ENCODE measurements at places on chromosomes 12 and 14.

DNA sequence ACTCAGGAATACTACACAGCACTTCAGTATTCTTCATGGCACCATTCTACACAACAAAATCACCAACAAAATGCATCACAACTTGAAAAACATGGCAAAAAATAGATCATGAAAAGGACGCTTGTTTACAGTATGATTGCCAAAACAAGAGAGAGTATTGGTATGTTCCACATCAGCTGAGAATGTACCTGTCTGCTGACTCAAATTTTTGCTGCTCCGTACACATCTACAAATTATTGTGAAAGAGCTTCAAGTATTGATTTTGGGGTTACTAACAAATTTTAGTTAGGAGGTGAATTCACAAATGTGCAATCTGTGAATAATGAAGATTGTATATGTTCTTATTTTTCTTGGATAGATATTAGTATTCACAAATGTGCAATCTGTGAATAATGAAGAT, 105.4 kb downstream of the GPHN start:
- H3K4me3 ChIP-seq = no peak overlapping the region
- no peaks in the 10 kb centered on the region for H3K27me3 ChIP-seq
- H3K27ac ChIP-seq = no peak overlapping the region
- no peak for DNase-seq
- no peaks in the 10 kb centered on the region for H3K36me3 ChIP-seq
- H3K4me1 ChIP-seq = peaks cover 13% of the 10 kb centered on the region

GRCh38 chr12:98924-99352, 32.4 kb downstream of the IQSEC3 start:
- peaks cover 9% of the 10 kb centered on the region for H3K27me3 ChIP-seq
- H3K36me3 ChIP-seq = no peaks in the 10 kb centered on the region
- H3K4me1 ChIP-seq = no peaks in the 10 kb centered on the region
- H3K4me3 ChIP-seq = no peak overlapping the region

DNA sequence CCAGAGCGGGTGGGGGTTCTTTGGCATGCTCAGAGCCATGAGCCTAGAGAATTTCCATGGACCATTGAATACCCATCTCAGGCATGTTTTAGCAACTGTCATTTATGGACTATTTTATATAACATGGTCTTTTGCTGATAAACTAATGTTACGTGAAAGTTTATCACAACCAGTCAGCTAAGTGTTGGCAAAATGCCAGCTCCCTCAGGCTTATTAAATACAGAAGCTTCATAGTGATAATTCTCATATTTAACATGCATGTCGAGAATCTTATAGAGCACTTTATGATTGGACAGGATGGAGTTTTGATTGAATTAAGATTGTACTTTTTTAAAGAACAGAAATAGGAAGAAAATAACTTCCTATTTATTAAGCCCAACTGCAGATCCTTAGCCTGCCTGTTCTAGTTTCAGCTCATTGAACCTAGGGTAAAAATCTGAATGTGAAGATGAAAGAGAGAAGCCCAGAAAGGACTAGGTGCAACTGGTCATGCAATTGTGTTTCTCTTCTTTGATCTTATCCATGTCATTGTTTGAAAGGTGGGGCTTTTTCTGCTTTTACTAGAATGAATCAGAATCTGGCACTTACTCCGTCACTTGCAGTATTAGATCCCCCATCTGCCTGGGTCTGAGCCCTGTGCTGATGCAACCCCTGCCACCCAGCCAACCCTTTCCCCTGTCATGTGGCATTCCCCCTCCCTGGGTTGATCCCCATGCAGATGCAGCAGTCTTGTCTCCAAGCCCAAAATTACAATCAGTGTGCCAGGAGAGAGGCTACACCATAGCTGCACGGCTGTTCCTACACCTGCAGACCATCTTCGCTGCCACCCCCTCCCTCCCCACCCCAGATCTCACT, 134.6 kb upstream of the EVL start:
- H3K27me3 ChIP-seq = peaks cover 4% of the 10 kb centered on the region
- H3K4me1 ChIP-seq = no peaks in the 10 kb centered on the region
- no peaks in the 10 kb centered on the region for H3K36me3 ChIP-seq

GRCh38 chr14:83289896-83290295, 1756.2 kb upstream of the SEL1L start:
- H3K27ac ChIP-seq = no peak overlapping the region
- H3K36me3 ChIP-seq = no peaks in the 10 kb centered on the region
- no peaks in the 10 kb centered on the region for H3K4me1 ChIP-seq
- no peaks in the 10 kb centered on the region for H3K27me3 ChIP-seq
- no peak for DNase-seq
- no peak overlapping the region for H3K4me3 ChIP-seq

GRCh38 chr14:91144425-91145145, 30.7 kb downstream of the DGLUCY start:
- H3K4me1 ChIP-seq = peaks cover 55% of the 10 kb centered on the region
- no peak for DNase-seq
- H3K27ac ChIP-seq = peak overlapping the region; percentile 47

DNA sequence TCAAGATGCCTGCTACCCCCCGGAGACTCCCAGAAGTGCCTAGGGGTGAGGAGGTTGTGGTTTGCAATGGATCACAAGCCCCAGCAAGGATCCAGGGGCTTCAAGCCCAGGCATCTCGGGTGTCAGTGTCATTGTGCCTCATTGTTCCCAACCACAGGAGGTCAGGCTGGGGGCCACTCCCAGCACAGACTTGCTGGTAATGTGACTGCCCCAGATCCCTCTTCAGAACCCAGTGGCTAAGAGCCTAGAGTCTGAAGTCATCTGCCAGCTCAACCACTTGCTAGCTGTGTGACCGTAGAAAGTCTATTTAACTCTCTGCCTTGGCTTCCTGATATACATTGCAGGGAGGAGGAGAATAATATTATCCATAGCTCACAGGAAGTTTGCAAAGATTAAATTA, 7.7 kb upstream of the ASB2 start:
- H3K4me3 ChIP-seq = no peak overlapping the region
- H3K27ac ChIP-seq = no peak overlapping the region
- H3K4me1 ChIP-seq = peaks cover 28% of the 10 kb centered on the region
- H3K36me3 ChIP-seq = peaks cover 6% of the 10 kb centered on the region

GRCh38 chr12:20547816-20548575, 147.1 kb upstream of the SLCO1C1 start:
- no peaks in the 10 kb centered on the region for H3K36me3 ChIP-seq
- H3K27ac ChIP-seq = no peak overlapping the region
- DNase-seq = no peak
- no peak overlapping the region for H3K4me3 ChIP-seq
- H3K27me3 ChIP-seq = no peaks in the 10 kb centered on the region
- H3K4me1 ChIP-seq = no peaks in the 10 kb centered on the region

GRCh38 chr12:117047810-117048584, 51.2 kb downstream of the TESC start:
- H3K27me3 ChIP-seq = no peaks in the 10 kb centered on the region
- H3K4me3 ChIP-seq = no peak overlapping the region
- no peaks in the 10 kb centered on the region for H3K4me1 ChIP-seq
- no peak overlapping the region for H3K27ac ChIP-seq
- no peak for DNase-seq

DNA sequence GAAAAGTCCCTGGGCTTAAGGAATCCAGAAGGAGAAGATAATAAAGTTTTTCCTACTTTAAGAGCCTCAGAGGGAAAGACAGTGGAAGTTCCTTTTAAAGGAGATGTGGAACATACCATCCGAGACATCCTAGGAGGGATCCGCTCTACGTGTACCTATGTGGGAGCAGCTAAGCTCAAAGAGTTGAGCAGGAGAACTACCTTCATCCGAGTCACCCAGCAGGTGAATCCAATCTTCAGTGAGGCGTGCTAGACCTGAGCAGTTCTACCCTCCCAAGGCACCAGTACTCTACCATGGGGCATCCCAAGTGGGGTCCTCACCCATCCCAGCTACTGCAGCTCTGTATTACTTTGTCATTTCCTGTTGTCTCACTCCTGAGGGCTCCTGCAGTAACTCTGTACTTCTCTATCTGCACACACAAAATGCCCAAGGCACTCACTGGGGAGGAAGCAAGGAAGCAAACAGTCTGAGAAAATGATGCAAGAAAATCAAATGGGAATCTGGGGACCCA, 3.8 kb downstream of the TINF2 start:
- H3K27me3 ChIP-seq = no peaks in the 10 kb centered on the region
- H3K4me1 ChIP-seq = peaks cover 72% of the 10 kb centered on the region
- H3K4me3 ChIP-seq = peak overlapping the region; percentile 64
- DNase-seq = no peak
- peaks cover 59% of the 10 kb centered on the region for H3K36me3 ChIP-seq
- peak overlapping the region; percentile 22 for H3K27ac ChIP-seq

DNA sequence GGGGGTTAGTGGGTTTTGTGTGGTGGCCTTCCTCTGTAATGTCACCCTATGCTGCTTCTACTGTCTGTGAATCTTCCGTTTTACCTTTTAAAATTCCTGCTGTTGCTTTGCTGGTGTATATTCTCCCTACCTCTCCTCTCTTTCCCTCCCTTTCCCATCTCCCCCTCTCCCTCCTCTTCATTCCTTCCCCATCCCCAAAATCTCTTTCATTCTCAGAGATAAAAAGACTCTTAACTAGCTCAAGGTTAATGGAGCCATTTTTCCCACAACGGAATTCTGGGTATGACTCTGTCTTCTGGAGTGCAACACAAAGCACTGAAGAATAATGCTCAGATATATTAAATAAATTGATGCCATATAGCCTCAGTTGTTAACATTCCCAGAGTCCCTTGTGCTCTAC, 148.1 kb downstream of the EGLN3 start:
- H3K4me3 ChIP-seq = no peak overlapping the region
- H3K27me3 ChIP-seq = peaks cover 44% of the 10 kb centered on the region
- no peak overlapping the region for H3K27ac ChIP-seq
- H3K36me3 ChIP-seq = no peaks in the 10 kb centered on the region

- no peak overlapping the region for H3K4me3 ChIP-seq
- peaks cover 10% of the 10 kb centered on the region for H3K27me3 ChIP-seq
- H3K27ac ChIP-seq = no peak overlapping the region
- DNase-seq = no peak
- no peaks in the 10 kb centered on the region for H3K4me1 ChIP-seq
These were observed 138.2 kb downstream of the RGS6 start for GRCh38 chr14:72070458-72070857.

GRCh38 chr12:27472604-27473003, 26.1 kb downstream of the SMCO2 start:
- DNase-seq = no peak
- H3K4me1 ChIP-seq = peaks cover 53% of the 10 kb centered on the region

DNA sequence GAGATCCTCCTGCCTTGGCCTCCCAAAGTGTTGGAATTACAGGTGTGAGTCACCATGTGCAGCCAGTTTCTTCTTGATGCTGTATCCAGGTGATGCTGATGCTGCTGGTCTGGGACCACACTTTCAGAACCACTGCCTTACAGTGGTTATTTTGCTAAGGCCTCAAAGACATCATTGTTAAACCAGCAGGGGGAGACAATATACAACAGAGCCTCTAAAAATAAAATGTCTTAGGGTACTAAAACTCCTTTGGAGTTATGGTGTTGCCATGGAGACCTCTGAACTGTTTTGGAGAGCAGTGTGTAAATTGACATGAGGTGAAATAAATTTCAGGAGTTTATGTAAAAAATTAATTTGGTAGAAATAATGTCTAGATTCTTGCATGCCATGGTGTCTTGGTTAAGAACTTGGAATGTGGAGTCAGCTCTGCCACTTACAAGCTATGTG, 1.1 kb upstream of the ARG2 start:
- peaks cover 14% of the 10 kb centered on the region for H3K27me3 ChIP-seq
- H3K4me1 ChIP-seq = peaks cover 39% of the 10 kb centered on the region
- H3K27ac ChIP-seq = peak overlapping the region; percentile 71
- DNase-seq = peak; percentile 27

DNA sequence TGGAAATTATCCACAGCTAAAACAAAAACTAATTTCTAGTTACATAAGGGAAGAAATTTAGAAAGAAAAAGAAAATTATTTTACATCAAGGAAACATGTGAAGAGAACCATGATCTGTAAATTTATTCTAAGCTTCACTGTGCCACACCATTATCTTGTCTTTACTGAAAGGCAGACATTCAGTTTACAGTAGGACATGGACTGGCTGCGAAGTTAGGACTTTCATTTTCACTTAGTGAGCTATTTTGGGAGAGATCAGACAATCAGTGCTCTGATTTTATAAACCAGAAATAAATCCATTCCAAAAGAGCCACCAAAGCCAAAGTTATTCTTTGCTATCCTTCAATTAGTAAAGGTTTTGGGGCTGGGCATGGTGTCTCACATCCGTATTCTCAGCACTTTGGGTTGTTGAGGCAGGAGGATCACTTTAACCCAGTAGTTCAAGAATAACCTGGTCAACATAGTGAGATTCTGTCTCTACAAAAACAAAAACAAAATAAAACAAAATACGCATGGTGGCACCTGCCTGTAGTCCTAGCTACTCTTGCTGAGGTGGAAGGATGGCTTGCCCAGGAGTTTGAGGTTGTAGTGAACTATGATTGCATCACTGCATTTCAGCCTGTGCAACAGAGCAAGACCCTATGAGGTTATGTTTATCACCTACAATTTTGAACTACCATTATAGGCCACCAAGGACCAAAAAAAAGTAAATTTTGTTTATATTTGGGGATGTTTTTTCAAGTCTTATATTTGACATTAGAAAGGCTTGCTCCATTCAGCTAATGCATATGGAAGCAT, 1084.8 kb upstream of the ATXN7L3B start:
- no peaks in the 10 kb centered on the region for H3K36me3 ChIP-seq
- no peak overlapping the region for H3K27ac ChIP-seq
- DNase-seq = no peak
- no peak overlapping the region for H3K4me3 ChIP-seq

- H3K27me3 ChIP-seq = no peaks in the 10 kb centered on the region
- no peaks in the 10 kb centered on the region for H3K4me1 ChIP-seq
- H3K27ac ChIP-seq = no peak overlapping the region
- H3K4me3 ChIP-seq = no peak overlapping the region
These were observed 151.4 kb upstream of the EEA1 start for GRCh38 chr12:93080452-93080851.

DNA sequence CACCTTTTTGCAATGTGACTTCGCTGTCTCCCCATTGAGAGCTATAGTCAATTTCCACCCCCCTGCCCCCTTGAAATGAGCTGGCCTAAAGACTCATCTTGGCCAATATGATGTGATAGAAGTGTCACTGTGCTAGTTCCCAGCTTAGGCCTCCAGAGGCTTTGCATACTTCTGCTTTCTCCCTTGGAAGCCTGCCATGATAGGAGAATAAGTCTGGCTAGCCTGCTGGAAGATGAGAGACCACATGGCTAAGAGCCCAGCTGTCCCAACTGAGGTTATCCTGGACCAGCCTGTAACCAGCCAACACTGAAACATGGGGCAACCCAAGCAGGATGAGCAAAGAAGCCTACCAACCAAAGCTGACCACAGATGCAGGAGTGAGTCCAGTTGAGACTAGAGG, 196.9 kb downstream of the GRIN2B start:
- no peaks in the 10 kb centered on the region for H3K36me3 ChIP-seq
- no peak for DNase-seq
- no peaks in the 10 kb centered on the region for H3K27me3 ChIP-seq
- H3K4me3 ChIP-seq = no peak overlapping the region

DNA sequence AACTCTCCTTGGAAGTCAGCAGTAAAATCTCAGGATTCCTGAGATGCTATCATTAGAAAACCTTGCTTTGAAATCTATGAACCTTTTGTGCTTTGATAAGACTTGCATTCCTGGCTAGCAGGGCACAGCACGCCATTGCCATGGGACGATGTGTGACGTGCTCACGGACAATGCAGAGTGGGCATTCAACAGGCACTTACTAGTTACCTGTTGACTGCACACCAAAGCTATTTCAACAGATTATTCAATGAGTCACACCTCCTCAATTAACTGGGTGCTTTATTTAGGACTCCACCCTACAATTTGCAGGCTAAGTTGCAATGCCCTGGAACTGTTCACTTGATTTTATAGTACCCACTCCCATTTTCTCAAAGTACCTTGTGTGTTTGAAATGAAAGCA, 11.3 kb downstream of the NOS1 start:
- H3K27ac ChIP-seq = no peak overlapping the region
- no peaks in the 10 kb centered on the region for H3K36me3 ChIP-seq
- no peak for DNase-seq
- H3K4me3 ChIP-seq = no peak overlapping the region
- H3K4me1 ChIP-seq = no peaks in the 10 kb centered on the region

Measured in activated T-helper 1 cell treated with anti-CD3 and anti-CD28 coated beads, Interleukin-12 subunit alpha, Interleukin-12 subunit beta, Interleukin-2, Interleukin-4 antibody, amounts not matched to agents 30 ng/mL and 10 ng/mL and 1 ng/mL, durations not matched to agents 14 hours and 24 hours and 36 hours (primary cell).